Right lobe of liver (tissue), 6 donors: ENCODE measurements at places on chromosomes 1 and 21. TPM values are rescaled to one million over a fixed set of nuclear protein-coding genes. Genes with fewer than 3 reads are reported as not detected.

DNA sequence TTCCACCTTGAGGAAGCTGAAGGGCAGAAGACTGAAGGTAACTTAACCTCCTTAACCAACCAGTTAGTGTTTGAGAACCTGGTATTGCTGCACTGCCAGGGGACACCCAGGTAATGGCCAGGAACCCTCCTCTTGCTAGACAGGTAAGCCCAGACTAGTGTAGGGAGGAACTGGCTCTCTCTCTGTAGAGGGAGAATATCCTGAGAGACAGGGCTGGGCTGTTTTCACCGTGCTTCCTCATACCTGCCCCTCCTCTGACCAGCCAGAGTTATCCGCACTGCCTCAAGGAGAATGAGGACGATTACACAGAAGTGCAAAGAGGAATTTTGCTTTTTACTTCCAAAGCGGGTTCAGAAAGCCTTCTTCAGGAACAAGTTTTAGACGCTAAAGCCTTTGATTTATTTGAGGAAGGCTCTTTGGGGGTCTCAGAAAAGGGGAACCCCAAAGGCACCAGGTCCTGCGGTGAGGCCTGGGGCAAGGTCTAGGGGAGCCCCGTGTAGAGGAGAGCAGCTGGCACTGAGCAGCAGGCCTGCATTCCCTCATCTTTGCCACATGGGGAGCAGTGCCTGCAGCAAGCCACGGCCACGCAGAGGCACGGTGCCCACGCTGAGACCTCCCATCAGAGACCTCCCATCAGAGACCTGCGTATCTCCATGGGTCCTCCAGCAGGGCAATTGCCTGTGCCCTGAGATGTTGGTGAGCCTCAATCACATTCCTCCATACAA lies 13.5 kb downstream of the GNG4 start:
- no peak for DNase-seq

DNA sequence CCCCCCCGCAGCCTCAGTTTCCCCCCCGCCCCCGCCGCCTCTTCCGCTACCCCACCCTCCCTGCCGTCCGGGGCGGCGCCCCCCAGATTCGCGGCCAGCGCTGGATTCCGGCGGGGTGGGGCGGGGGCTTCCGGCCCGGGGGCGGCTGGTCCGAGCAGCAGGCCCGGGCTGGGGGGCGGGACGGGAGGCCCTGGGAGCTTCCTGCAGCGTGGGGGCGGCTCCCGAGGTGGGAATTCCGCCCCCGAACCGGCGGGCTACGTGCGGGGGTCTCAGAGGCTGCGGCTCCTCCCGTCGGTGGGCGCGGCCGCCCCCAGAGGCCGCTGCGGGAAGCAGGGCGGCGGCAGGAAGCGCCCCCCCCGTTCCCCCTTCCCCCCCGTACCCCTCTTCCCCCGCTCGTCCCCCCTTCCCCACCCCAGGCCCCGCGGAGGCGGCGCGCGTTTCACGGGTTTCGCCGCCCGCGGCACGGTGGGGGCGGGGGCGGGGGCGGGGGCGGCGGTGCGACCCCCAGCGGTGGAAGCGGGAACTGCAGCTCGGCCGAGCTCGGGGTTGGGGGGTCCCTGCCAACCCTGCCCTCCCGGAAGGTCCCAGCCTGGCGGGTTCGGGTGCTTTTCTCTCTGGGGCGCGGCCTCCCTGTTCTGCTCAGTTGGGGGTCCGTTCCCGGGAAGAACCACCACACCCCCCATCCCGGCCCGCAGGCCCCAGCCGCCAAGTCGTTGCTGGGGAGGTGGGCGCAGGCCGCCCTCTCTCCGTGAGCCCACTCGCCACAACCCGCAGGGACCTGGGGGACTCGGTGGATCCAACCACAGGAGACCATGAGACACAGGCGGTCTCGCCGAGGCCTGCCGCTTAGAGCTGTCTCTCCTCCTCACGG lies 76.3 kb downstream of the MORN1 start:
- DNase-seq = no peak

- DNase-seq = no peak
These were observed 82.5 kb downstream of the PRDM16 start for GRCh38 chr1:3151456-3151855.

DNA sequence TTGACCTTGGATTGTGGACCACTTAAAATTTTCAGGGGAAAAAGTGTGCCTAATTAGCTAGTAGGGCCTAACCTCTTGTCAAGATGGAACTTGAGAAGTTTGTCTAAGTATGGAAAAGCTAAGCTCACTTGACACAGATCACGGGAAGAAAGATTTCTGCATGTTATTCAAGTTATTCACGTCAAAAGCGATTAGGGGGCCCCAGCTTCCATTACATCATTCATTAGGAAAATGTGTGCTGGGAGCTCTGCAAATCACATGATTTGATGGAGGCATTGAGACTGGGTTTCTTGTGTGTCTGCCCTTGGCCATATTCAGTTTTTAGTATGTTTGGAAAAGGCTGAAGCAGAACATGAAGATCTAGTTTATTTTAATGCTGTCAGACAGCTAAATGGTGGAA lies 15.5 kb upstream of the POGZ start:
- no peak for DNase-seq

DNA sequence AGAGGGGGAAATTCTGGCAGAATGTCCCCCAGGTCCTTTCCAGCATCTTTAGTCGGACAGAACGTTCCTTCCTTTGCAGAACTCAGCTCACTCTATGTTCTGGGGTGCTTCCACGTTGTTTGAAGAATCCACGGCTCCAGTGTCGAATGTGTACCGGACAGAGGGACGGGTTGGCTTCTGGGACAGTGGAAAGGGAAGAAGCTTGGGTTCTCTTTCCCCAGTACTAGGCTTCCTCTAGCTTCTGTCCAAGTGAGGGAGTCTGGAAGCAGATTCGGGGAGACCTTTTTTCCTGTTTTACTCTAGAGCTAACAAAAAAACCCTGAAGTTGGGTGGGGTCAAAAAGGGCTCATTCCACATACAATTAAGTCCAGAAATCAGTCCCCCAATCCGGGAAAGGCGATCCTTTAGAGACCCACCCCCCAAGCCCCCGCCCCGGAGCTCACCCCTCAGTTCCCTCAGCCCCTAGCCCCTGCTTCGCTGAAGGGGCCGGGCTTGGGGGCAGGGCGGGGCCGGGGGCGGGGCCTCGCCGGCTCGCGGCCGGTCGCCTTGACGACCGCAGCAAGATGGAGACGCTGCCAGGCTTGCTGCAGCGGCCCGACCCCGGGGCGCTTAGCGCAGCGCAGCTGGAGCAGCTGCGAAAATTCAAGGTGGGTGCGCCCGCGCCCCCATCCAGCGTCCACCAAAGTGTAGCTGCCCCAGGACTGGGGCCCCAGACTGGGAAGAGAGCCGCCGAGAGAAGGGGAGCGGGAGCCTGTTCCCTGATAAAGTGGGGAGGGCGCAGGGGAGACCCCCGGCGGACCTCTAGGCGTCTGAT lies at the start of gene RIIAD1:
TSS of gene RIIAD1 (plus strand) at position 549 of the 814 bp plus-strand sequence. CDS start at position 564, 15 bp downstream.
- peak; percentile 42 for DNase-seq

Gene PLA2G5
- 3.7 TPM for total RNA-seq

Gene SLAMF1
- total RNA-seq = 0.42 TPM

Gene YARS1
- 52.4 TPM for total RNA-seq

Gene NUAK2
- 0.88 TPM for total RNA-seq
